Activated CD4-positive, alpha-beta T cell treated with anti-CD3 and anti-CD28 coated beads, Interleukin-2, amount 50 U/mL, for 4 hours (primary cell): ENCODE measurements at places on chromosomes 16 and 17.

- no peak for DNase-seq
Observed at GRCh38 chr17:77274096-77274845, 133.5 kb downstream of the SEC14L1 start.

- DNase-seq, result no peak
Observed at GRCh38 chr17:50890675-50891516, 24.7 kb upstream of the TOB1 start.

- peak; percentile 64 for DNase-seq
Observed at GRCh38 chr17:17919169-17920107, 52.8 kb downstream of the TOM1L2 start.

- no peak for DNase-seq
Observed at GRCh38 chr17:10120109-10120485, 78.3 kb downstream of the GAS7 start.

- DNase-seq, result no peak
Observed at GRCh38 chr17:47935961-47936360, 5.4 kb upstream of the PNPO start.

DNA sequence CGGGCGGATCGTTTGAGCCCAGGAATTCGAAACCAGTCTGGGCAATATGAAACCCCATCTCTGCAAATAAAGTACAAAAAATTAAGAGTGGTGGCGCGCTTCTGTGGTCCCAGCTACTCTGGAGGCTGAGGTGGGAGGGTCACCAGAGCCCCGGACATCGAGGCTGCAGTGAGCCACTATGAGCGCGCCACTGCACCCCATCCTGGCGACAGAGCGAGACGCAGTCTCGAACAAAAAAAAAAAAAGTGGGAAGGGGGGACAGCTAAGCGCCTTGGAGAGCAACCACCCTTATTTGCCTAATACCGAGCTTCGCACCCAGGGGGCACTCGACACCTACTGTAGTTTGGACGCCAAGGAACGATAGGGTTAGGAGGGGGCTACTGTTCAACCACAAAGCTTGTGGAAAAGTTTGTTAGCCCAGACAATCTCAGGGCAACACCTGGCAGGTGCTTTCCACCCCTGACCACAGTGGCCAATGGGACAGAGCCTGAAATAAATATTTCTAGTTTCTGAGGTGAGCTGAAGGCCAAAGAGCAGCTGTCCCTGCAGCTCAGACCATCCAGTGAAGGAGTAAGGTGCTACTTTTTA is 847 bp upstream of the PSMC3IP start:
- DNase-seq, result peak; percentile 69

DNA sequence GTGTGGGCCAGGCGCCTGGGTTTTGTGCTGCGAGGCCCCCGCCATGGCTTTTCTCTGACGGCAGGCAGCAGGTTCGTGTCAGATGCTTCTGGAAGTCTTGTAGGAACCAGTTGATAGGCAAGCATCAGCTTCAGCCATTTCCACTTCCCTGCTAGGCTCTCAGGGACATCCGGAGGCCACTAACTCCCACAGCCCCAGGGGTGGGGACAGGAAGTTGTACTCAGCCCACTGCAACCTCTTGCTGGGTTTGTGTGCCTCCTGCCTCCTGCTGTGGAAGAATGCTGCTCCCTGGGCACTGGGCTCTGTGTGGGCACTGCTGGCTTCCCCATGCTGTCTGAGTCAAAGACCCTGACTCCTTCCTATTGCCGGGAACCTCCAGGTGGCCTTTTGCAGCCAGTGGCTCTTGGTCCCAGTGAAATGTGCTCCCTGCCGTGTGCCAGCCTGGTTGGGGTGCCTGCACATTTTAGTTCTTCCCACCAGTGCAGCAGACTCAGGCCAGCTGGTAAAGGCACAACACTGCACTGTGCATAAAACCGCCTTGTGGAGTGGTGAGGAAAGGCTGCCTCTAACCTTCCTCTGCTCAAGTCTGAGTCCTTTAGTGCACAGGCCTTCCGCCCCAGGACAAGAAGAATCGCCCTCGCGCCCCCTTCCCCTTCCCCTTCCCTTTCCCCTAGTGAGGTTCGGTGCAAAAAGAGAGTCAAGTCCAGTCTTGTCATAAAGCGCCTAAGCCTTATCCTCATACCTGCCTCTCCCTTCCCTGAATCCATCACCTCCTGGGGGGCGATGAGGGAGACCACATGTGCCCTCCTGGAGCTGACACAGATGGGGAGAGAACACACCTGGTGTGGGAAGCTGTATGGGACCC is 16.6 kb downstream of the LDHD start:
- no peak for DNase-seq

DNA sequence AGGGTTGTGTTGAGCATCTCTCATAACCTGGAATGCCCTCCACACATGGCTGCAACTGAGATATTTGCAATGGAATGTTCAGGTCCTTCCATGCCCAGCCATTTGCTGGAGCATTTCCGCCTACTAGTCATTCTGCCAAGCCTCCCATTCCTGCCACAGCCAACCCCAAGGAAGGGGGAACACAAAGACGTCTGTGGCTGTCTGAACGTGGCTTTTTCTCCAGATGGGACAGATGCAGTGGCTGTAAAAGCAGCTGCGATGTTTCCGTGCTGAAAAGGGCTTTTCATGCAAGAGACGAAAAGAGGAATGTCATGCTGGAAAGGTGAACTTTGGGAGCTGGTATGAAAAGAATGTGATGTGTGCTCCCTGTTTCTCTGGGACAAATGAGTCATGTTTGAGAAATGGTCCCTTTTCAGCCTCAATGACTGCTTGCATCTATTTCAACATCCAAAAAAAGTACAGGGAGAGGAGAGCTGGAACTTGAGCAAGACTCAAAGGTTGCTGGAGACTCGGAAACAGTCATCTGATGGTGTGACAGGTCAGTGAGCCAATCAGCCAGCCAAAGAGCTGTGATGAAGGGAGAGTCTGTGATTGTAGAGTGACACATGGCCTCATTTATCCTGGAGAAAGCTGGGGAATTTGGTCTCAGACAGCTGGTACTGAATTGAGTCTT is 208.9 kb downstream of the SHISA9 start:
- no peak for DNase-seq

- no peak for DNase-seq
Observed at GRCh38 chr17:31538080-31538762, 146.7 kb downstream of the RAB11FIP4 start.

DNA sequence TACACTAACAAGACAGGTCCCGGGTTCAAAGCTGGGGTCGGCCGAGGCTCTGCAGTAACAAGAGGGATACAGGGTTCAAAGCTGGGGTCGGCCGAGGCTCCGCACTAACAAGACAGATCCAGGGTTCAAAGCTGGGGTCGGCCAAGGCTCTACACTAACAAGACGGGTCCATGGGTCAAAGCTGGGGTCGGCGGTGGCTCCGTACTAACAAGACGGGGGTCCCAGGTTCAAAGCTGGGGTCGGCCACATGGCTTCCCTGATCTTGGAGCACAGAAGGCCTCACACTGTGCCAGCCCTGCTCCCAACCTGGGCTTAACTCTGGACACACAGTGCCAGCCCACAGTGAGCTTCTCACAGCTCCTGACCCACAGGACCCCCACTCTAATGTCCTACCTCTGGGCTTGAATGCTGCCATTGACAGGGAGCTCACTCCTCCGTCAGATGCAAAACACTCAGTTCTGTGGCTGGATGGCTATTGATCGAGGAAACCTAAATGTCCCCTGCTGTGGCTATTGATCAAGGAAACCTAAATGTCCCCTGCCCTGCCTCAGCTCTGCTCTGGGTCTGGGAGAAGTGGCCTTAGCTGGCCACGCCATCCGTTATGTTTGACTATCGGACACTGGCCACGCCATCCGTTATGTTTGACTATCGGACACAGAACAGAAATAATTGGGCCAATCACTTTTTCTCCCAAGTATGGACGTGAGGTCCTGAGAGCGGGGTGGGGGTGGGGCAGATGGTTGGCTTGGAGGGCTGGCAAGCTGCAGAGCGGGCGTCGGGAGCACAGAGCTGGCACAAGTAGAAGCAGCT is 54.6 kb upstream of the DOC2B start:
- DNase-seq, result no peak

GRCh38 chr17:77358801-77359200 is 218.0 kb downstream of the SEC14L1 start:
- no peak for DNase-seq

DNA sequence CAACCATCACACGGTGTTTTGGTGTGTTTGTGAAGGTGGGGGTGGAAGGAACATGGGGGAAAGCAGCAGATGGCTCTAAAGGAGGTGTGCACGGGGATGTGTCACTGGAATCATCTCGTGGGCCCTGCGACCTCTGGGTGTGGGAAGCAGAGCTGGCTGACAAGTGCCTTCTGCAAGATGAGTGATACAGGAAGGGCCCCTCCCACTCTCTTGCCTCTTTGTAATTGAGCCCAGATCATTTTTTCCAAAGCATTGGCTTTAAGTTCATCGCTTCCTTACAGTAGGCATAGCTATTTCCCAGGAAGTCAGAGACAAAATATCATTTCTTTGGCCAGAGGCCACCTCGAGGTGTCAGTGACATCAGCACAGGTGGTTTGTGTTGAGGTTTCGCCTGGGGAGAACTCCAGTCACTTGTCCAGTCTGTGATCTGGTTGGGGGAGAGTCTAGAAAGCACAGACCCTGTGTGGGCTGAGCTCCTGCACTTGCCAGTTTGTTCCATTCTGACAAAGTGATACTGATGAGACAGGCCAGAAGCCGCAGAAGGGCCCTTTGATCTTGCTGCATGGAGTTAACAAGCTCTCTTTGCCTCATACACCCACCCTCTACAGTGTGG is 20.6 kb upstream of the SNTB2 start:
- peak; percentile 69 for DNase-seq

DNA sequence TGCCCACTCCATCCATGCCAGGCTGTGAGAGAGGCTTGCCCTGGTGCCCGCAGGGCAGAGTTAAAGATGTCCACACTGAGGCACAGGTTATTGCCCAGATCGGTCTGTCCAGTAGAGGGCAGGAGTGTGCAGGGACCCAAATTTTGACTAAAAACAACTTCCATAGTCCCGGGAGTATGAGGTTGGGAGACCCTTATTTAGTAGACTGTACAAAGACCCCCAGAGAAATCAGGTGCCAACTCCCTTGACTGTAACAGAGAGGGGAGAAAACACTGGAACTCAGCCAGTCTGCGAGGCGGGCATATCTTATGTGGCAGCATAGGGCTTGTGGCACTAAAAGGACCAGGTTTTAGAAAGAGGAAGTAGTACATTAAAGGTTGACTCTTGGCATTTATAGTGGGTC is 43.4 kb downstream of the HNF1B start:
- DNase-seq, result peak; percentile 21

DNA sequence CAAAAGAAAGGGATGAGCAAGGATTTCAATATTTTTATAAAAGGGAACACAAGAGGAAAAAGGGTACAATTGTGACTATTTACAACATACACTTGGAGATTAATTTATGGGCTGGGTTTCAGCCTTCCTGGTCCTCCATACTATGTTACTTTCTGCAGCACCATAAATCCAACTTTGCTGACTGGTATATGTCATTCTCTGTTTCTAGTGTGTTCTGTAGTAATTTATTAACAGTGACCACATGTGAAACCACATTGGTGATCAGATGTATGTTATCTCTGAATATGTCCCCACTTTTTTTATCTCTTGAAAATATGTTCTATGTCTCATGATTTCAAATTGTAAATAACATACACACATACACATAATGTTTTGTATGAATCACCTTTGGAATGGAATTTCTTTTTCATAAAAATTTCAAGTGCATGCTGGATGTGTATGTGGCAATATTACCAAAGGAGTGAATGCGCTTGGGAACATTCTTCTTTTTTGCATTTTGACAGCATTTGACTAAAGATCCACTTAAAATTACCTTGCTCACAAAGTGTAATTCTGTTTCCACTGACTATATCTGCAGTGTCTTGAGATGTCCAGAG is 2.9 kb upstream of the LYRM9 start:
- DNase-seq, result no peak

- DNase-seq, result no peak
Observed at GRCh38 chr17:13306310-13306962, 288.6 kb upstream of the ELAC2 start.

DNA sequence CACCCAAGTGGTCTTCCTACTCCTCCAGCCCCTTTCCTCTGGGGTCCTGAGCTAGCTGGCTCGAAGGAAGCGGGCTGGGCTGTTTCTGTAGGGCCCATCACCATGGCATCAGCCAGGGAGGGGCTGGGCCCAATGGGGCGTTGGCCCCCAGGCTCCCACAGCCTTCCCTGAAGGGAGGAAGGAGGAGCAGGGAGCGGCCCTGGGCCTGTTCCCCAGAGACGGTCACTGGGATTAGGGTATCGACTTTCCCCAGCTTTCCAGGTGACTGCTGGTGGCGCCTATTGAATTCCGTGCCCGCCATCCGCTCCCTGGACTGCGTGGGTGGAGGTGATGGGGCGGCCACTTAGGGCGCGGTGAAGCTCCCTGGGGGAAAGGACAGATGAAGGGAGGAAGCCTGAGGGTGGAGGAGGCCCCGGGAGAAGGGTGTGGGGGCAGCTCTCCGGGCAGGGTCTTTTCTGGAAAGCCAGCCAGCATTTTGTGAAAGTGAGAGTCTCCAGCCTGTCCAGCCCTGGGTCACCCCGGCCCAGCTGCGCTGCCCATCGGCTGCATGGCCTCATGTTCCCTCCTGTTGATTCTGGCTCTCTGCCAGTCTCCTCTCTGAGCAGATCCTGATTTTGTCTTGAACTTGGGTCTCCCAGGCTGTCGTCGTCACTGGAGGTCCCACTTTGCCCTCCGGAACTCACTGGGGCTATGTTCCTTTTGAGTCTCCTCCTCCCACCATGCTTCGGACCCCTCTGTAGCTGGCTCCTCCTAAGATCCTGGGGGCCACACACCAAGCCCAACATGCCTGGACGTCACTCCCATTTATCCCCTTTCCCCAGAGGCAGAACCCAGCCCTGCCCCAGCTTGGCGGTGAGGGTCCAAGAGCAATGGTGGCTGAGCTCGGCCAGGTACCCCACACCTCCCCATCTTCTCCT is 9.8 kb downstream of the NHERF1 start:
- no peak for DNase-seq

DNA sequence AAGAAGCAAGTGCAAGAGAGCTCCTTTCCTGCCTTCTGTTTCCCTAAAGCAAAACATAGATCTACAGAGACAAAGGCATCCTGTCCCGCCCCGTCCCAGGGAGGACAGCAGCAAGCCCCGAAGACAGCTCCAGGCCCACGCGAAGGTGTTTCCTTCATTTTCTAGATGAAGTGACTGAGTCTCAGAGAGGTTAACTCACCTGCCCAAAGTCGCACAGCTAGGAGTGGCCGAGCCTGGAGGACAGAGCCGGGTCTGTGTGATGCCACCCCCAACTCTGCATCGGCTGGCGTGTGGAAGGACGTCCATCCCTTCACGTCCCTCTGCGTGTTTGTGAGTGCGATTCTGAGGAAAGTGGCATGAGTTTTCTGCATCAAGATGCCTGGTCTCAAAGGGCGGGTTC is 187.2 kb upstream of the CHMP6 start:
- DNase-seq, result no peak
